HEK293T (cell line): ENCODE measurements at places on chromosomes 12 and 14.
A peak's percentile ranks its signal among the peaks of the same experiment; 100 is the strongest.

DNA sequence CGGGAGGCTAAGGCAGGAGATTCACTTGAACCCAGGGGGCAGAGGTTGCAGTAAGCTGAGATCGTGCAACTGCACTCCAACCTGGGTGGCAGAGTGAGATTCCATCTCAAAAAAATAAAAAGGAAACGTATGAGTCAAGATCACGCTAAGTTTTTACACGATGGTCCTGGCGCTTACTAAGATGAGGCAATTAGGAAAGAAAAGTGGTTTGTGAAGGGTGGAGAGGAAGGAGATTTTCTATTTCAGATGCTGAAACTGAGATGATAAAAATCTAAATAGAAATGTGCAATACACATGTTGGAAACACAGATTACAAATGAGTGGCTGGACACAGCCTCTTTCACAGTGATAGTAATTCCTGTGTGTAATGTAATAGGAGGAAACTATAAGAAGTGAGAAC, 63.2 kb downstream of the KDM5A start:
- no peak for DNase-seq

- DNase-seq: peak; percentile 69
Measured at GRCh38 chr14:34722723-34723545, 8.5 kb upstream of the CFL2 start.

DNA sequence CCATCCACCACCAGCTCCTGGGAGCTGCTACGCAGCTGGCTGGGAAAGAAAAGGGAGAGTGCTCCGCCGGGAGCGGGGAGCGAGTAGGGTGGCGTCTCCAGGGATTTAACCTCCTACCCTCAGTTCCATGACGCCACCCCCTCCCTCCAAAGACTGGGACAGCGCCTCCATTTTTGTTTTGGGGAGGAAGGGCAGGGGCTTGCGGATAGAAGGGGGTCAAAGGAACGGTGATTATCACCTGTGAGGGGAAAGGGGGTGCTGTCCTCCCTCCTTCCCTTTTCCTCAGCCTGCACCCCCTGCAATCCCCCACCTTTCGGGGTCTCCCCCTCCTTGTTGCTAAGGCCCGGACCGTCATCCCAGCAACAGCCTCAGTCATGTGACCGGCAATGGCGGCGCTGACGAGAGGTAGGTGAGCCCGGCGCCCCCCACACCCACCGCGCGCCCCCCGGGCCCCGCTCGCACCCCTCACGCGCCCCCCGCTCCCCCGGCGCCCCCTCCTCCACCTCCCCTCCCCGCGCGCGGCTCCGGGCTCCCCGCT, at the start of gene DTX3:
Gene DTX3, plus strand, starts transcription at position 371 of the 538 bp plus-strand sequence. CDS start 1,694 bp downstream, outside the sequence.
- no peak for DNase-seq

DNA sequence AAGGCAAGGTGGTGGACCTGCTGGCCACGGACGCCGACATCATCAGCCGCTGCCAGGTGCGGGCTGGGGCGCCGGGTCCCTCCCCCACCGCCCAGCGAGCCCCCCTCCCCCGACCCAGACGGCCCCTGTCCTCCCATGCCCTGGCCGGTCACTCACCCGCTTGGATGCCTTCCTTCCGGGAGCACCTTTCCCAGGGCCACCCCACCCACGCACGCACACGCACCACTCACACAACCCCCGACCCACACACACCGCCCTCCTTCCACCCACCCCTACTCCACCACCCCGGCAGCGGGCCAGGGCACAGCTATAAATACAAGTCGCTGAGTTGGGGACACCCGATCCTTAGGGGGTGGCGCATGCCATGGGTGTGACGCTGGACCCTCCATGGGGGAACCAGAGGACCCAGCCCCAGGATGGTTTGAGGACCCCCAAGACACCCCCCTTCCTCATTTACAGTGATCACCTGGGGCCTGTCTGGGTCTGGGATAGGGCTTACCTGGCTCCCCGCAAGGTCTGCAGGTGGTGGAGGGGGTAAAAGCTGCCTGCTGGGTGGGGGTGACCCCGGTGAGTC, 465 bp downstream of the ADSS1 start:
- peak; percentile 15 for DNase-seq

- no peak for DNase-seq
Measured at GRCh38 chr14:62062645-62063044, 300.4 kb downstream of the SNAPC1 start.

DNA sequence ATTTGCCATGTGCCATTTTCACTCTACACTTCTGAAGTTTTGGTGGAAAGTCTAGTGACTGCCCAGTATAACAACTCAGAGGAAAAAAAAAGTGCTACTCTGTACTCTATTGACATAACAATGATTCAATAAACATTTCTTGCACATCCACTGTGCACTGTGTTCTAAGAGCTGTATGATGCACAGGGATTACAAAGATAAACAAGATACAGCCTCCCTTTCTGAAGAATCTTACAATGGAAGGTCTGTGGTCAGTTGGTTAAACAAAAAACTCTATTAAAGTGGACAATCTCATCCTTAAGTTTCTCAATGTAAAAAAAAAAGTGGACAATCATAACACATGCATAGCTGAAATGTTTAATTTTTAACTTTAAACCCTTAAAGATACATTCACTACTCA, 105.7 kb upstream of the RASSF8 start:
- no peak for DNase-seq

DNA sequence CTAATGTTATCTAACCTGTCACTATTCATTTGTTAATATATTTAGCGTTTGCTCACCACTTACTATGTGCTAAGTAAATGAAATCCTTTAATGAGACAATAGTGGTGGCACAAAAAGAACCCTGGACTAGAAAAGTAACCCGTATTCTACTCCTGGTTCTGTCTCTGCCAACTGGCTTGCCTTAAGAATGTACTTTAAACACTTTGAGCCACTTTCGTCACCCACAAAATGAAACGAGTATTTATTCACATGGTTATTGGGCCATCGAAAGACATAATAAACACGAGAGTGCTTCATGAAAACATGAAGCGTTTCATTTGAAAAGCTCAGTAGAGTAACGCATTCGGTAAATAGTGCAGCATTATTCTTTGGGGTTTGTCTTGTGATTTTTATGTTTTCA, 254.7 kb downstream of the EGLN3 start:
- DNase-seq: no peak

DNA sequence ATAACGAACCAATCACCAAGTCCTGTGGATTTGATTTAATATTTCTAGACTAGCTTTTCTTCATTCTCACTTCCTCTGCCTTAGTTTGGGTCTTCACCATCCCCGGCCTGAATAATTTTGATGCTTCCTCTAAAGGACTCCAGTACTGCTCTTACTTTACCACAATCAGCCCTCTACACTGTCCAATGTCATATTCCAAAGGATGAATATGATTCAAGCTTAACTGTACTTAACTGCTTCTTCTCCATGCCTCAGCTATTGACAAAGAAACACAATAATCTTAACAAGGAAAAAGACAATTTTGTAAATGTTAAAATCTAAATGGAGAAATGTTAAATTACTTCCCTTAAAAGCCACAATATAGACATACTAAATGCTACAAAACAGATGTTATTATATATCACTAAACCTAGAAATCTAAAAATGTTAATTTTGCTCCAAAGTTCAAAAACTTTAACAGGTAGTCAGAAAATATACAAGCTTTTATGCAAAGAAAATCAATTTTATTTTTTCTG, 70.2 kb downstream of the STXBP6 start:
- no peak for DNase-seq

- no peak for DNase-seq
Measured at GRCh38 chr12:50597200-50598195, 92.7 kb downstream of the DIP2B start.

- DNase-seq: no peak
Measured at GRCh38 chr14:73823339-73823885, 28.2 kb upstream of the PTGR2 start.

DNA sequence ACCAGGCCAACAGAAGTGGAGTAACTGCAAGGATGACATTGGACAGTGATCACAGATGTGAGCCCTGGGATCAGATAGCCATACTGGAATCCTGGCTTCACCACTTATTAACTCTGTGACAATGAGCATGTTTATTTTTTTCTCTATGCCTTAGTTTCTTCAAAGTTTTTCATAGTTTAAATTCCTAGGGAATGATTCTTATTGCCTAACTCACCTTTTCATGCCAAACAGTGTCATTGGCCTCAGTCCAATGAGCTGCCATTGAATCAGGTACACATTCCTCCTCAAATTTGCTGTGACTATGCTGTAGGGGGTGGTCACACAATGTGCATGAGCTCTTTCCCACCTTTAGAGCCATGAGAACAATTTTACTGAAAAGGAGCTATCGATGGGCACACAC, 342.3 kb downstream of the SYT1 start:
- DNase-seq: no peak

GRCh38 chr12:70960484-70960883, 39.9 kb upstream of the PTPRR start:
- DNase-seq: no peak

DNA sequence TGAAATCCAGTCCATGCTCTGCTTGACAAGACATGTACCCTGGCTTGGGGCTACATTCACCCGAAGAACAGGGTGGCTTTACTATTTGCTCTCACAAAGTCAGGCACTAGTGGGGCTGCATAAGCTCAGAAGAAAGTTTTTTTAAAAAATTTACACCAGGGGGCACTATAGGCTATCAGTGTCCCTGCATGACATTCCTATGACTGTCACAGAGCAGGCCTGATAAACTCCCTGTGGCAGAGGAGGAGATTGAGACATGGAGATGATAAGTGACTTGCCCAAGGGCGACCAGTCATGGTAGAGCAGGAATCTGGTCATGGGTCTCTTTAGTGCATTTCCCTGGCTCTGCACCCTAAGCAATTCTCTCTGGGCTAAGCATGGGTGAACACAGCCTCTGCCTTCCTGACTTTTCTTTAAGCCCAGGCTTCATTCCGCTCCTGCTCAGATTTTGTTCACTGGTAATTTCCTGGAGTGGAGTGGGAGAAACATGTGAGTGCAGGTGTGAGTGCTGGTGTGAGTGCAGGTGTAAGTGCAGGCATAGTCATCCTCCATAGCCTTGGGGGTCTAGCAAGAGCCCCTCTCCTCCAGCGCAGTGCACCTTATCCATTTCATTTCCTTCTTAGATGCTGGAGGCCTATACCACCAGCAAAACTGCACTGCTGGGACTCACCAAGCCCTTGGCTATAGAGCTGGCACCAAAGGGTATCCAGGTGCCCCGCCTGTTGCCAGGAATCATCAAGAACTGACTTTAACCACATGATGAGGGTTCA, 91.6 kb downstream of the DHRS2 start:
- peak; percentile 58 for DNase-seq

DNA sequence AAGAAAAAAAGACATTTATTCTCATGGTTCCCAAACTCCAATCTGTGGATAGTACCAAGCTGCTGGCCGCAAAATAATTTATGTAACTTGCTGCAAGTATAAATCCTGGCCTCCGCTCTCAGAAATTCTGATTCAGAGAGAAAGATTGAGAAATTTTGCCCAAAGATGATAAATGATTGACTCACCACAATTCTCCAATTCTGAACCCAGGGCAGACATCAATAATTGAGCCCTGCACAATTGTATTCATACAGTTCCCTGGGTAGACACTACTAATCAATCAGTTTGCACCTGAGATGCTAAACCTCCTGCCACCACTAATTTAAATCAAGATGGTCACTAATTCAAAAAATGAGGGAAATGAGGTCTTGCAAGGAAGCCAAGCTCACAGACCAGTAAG, 38.2 kb downstream of the TRPV4 start:
- no peak for DNase-seq

- no peak for DNase-seq
Measured at GRCh38 chr14:85142982-85143381, 387.0 kb upstream of the FLRT2 start.

- peak; percentile 42 for DNase-seq
Measured at GRCh38 chr12:78229591-78230101, 399.0 kb downstream of the NAV3 start.

DNA sequence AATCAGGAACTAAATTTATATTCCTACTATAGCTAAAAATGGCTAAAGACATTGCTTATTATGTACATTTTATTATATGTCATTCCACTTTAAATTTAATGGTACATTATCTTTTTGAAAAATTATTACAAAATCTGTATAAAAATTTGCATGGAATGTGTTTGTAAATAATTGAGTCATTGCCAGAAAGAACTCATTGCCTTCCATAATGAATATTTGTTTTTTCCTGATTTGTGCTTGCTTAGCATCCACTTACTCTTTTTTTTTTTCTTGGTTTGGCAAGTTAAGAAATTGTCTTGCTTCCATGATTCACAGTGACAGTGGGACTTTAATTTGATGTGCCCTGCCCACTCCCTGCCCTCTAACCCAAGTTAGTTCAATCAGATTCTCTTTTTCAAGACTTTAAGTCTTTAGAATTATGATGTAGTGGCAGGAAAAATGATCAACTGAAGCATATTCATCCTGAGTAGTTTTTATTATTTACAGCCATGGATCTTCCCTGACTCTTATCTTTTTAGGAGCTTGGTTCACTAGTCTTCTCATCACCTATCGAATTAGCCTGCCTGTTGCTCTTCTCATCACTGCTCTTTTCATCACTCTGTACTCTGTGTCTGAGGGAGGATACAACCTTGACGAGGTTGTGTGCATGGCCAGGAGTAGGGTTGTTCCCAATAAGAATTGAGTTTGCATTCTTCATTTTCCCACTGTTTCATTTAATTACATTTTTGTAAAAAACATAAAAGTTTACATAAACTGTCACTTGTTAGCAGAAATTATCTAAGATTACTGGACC, 442.0 kb downstream of the BTG1 start:
- no peak for DNase-seq

DNA sequence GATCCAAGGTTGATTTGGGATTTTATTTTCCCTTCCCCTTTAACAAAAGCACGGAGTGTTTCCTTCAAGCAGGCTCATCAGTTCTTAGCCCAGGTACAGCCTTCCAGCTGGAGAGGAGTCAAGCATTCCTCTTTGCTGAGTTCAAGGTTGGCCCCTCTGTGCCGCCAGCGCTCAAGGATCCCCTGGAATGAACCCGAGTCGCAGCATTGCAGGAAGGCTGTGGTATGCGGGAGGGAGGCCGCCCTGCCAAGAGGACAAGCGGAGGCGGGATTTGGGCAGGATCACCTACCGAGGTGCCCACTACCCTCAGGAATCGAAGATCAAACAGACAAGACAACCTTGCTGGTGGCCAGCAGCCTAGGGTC, 53.9 kb upstream of the NCOR2 start:
- no peak for DNase-seq

DNA sequence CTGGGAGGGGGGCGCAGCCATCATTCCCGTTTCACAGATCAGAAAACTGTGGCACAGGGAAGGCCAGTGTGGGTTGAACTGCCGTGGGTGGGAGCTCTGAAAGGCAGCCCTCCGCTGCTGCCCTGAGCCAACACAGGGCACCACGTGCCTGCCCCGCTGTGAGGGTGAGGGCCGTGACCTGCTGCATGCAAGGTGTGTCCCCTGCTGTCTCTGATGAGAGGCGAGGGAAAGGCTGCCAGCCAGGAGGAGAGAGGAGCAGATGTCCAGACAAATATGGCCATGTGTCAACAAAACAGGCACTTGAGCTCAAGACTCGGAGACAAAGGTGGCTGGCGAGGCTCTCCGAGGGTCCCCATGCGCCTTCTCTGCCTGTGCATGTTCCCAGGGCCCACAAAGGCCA, 108.8 kb downstream of the RBM19 start:
- DNase-seq: no peak

GRCh38 chr14:101476258-101476915, 84.9 kb upstream of the DIO3 start:
- DNase-seq: no peak
